ENCODE measurements at places on chromosomes 4 and X. TPM values are rescaled to one million over a fixed set of nuclear protein-coding genes. Genes with fewer than 3 reads are reported as not detected.

Gene FHIP1A
- total RNA-seq, result 2.5 TPM

Gene TCEAL4
- 421 TPM for total RNA-seq

Gene TAF7L
- total RNA-seq, result 0.13 TPM

Gene IBSP
- not detected for total RNA-seq

Gene GPC4
- 79.7 TPM for total RNA-seq

Gene TCP11X2
- not detected for total RNA-seq

Gene SPATA18
- total RNA-seq, result 5.5 TPM

Gene BTC
- 83.0 TPM for total RNA-seq

Gene ARMCX4
- total RNA-seq, result 10.8 TPM

Gene MAGEA4
- total RNA-seq, result not detected

Gene ADGRA3
- 40.7 TPM for total RNA-seq

Gene ZNF711
- 0.83 TPM for total RNA-seq

Gene PAGE5
- total RNA-seq, result not detected

Gene CCNQ
- 38.6 TPM for total RNA-seq

Gene TNMD
- total RNA-seq, result not detected

Gene NLGN4X
- 6.5 TPM for total RNA-seq

Gene PTTG2
- total RNA-seq, result 2.0 TPM

Gene BRCC3
- total RNA-seq, result 10.9 TPM

Gene TMPRSS11D
- total RNA-seq, result not detected

Gene SULT1E1
- total RNA-seq, result not detected

Gene CXCL3
- not detected for total RNA-seq

Gene PHKA2
- total RNA-seq, result 10.8 TPM

Gene MAGT1
- 33.0 TPM for total RNA-seq

Gene RPS3A
- total RNA-seq, result 2,242 TPM

Gene AKAP14
- not detected for total RNA-seq

Gene GATA1
- not detected for total RNA-seq

All from esophagus muscularis mucosa (tissue), 4 donors.